ENCODE measurements at places on chromosomes 12 and 14.

- no peak for DNase-seq
Measured at GRCh38 chr12:84822525-84822924, 90.1 kb downstream of the SLC6A15 start.

DNA sequence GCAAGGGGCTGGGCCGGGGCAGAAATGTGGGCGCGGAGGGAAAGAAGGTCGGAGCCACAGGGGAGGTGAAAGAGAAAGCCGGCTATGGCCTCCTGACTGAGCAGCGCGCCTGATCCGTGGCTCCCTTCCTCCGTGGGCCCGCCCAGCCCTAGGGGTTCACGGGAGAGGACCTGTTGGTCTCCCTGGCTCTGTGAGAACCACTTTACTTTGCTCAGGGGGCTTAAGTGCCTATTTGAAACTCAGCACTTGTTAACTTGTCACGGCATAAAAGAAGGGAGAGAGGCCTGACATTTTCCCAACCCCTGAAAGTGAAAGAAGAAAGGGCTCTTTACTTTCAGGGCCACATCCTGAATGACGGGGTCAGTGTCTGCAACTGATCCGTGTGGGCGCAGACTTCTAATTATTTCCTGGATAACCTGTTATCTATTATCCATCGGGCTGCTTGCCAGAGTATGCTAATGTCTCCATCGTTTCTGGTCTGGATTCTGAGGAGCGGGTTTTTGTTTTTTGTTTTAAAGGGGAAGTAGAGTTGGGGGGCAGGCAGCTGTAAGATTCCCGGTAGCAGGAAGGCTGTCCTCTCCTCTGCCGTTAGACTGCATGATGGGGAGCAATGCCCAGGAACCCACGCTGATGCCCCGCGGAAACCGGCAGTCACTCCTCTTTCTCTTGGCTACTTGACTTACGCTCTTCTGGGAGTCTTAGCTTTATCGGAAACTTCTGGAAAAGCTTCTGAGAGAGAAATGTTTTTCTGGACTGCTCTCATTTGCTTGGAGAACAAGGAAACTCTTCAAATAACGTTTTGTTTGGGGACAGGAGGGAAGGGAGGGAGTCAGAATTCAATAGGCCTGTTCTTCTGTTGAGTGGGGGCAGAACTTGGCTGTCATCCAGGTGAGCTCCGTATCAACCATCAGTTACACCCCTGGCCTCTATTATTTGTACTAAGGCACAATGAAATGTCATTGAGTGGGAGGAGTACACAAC lies 127.7 kb upstream of the MAX start:
- DNase-seq = peak; percentile 26

GRCh38 chr12:14239350-14239934 lies 126.0 kb upstream of the ATF7IP start:
- peak; percentile 67 for DNase-seq

- no peak for DNase-seq
Measured at GRCh38 chr12:700016-700415, 36.8 kb upstream of the NINJ2 start.

GRCh38 chr12:106152334-106152733 lies 13.6 kb upstream of the NUAK1 start:
- DNase-seq = no peak

DNA sequence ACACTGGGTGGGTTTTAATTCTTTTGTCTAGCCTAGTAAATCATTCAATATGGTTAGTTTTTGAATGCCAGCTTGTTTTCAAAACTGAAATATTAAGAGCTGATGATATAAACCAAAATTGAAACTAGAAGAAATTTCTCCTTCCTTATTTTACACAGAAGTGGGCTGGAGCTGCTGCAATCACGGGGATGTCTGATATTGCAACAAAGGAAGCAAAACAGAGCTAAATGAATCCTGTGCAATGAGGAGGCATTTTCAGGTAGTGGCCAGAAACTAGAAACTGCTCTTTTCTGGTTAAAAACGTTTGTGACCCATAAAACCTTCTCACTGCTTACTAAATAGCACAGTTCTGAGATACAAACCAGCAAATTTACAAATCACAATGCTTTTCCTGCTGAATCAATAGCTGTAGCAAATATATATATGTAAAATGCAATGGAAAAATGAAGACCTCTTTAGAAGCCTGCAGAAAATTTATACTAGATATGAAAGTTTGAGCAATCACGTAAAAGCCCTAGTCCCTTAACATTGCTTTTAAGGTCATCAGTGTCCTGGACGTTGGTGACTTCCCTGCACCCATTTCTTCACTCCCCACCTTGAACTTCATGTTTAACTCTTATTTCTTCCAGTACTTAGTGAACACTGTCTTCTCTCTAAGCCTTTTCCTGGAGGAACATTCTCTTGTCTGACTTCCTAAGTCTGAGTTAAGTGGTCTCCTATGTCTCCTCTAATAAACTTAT lies 15.9 kb upstream of the LRRK2 start:
- peak; percentile 46 for DNase-seq

DNA sequence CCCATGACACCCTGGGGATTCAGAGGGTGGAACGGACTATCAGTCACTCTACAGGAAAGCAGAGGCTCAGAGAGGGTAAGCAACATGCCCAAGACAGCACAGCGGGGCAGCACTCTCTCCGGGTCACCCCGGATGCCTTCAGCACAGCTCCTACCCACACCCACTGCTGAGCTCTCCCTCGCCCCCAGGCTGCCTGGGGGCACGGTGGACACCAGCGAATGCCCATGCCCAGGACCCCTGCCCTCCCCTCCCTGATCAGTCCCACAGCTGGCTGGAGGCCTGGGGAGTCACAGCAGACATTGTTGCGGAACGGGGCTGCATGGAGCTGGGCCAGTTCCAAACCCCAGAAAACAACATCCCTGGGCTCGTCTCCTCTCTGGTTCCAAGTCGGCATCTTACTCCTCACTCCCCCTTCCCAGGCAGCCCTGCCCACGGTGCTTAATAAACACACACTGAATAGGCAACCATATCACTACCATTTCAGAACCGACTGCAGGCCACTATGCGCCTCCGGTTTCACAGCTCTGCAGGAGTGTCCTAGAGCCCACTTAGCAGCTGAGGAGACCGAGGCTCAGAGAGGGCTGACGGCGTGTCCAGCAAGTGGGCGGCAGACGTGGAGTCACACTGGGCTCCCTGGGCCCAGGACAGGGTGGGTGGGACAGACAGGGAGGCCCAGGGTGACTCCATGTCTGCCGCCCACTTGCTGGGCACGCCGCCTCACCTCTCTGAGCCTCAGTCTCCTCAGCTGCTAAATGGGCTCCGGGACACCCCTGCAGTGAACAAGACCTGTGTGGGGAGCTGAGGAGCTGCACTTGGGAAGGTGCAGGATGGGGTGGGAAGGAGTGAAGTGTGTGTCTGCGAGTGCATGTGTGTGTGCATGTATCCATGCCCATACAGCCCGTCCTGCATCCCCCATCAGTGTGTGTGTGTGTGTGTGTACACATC lies 27.0 kb downstream of the CCDC85C start:
- DNase-seq = no peak

DNA sequence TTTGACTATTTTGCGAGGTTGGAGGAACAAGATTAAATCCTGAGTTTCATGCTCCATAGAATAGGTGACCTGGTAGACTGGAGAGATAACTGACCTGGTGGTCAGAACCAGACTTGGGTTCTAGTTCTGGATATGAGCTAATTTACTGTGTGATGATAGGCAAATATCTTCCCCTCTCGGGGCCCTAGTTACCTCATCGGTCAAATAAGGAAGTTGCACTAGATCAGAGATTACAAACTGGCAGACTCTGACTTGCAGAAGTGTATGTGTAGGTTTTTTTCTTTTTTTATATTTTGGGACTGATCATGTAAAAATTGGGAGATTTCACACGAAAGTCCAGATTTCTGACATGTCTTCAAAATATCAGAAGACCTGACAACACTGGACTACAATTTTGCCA lies 37.0 kb downstream of the RPH3A start:
- DNase-seq = no peak

DNA sequence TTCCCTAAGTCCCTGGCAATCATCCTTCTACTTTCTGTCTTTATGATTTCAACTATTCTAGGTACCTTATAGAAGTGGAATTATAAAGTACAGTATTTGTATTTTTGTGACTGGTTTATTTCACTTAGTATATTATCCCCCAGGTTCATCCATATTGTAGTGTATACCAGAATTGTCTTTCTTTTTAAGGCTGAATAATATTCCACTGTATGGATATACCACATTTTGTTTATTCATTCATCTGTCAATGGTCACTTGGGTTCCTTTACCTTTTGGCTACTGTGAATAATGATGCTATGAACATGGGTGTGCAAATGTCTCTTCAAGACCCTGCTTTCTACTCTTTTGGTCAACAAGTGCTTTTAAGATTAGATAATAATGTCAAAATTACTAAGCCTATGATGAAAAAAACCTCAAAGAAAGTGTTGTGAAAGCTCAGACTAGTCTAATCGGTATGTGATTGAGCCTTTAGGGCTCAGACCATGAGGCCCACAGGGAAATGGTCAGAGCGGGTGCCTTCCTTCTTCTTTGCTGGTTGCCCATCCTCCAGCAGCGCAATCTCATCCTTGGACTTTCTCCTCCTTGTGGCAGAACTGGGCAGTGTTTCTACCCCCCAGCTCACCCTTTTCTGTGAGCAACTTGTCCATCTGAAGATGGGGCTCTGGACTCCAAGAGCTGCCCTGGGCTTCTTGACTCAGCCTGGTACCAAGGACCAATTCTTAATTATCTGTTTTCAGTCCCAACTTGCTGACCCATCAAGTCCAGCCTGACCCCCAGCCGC lies 105.4 kb downstream of the TTC8 start:
- DNase-seq = no peak

- no peak for DNase-seq
Measured at GRCh38 chr12:14390870-14391530, 25.5 kb downstream of the ATF7IP start.

DNA sequence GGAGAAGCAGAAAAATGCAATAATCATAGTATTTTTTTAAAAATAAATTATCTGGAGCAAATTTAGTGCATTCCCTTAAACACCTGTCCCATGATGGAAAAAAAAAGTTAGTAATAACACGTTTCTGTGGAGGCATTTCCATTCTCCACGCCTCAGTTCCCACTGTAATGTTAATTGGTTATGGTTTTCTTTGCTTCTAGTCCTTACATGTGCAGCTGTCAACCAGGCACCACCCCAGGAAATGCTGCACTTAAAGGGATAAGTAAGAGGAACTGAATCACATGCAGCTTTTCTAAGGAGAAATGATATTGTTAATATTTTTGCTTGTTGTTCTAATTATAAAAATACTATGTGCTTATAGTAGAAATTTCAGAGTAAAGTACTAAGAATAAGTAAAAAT lies 240.3 kb downstream of the ZFP36L1 start:
- DNase-seq = no peak

DNA sequence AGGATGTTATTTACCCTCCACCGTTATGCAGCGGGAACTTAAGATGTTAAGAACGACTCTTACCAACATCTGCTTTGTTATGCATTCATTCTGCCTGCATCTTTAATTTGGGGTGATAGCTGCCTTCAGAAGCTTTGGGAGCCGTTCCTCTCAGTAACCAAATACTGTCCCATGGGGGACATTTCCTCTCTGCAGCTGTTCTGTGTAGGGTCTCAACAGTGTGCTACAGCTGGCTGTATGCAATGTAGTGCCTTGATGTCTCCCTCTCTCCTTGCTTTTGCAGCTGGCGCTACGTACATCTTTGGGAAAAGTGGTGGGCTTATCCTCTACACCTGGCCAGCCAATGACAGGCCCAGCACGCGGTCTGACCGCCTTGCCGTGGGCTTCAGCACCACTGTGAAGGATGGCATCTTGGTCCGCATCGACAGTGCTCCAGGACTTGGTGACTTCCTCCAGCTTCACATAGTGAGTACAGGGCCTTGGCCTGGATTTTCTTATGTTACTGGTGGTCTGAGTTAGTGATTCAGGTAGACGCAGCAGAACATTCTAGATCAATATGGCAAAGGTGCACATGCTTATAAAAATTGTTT lies 744.3 kb downstream of the DIO2 start:
- DNase-seq = no peak

DNA sequence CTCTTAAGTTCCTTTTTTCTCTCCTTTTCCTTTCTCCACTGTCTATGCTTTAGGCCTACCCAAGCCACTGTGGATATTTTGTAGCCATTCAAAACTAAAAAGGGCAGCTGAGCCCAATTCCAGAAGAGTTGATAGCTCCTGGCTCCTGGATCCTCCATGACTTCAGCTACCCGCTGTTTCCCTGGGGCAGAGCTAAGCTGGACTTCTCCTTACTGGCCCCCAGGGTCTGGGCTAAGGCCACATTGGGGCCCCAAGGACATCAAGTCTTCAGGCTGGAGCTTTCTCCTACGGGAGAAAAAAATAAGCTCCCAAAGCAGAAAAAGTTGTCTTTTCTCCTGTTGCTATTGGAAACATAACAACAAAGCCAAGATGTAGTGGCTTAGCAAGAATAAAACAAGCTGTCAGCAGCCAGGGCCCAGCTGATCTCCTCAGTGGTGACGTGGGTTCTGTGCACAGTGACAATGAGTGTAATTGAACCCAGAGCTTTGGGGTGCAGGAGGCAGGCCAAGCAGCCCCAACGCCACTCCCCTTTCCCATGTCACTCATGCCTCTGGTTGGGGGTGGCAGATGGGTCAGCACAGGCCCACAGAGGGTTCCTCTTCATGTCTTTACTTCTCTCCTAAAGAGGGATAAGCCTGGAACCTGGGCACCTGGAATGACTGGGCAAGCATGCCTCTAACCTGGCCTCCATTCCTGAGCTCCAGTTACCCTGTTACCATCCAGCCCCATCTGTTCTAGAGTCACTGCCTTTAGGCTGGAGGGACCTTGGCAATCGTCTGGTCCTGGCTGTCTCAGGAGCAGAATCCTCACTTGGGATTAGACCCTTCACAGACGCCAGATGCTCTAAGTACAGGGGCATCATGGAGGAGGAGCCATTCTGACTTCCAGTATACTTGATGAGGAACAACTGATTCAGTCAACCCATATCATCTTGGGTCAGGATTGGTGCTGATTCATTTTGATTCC lies 171.2 kb downstream of the ZFP36L1 start:
- no peak for DNase-seq

DNA sequence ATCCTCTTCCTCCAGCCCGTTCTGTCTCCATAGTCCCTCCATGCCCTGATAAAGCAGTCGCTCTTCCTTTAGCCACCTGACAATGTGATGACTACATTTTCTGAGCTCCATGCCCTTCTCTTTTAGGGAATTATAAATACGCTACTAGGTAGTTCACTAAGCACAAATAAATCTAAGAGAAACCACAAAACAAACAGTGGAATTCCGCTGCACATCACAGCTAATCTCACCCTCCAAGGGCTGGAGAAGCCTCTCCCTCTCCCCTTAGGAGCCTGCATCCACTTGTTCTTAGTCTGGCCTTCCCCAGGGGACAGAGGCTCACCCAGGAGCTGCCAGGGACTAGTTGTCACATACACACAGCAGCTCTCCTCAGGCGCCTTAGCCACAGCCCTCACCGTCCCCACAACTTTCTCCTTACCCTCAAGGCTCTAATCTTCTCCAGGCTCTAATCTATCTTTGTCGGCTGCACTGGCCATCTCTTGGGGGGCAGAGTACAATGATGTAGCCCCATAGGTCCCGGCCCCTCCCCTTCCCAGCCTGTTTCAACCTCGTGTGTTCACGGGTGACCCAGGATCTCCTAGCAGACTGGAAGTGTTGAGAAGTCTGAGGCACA lies 55.9 kb upstream of the GPR68 start:
- no peak for DNase-seq

All from CD4-positive, alpha-beta T cell treated with Interleukin-15 for 1 hour (primary cell).